Suppressor macrophage (primary cell): ENCODE measurements at places on chromosomes 12 and 14.

DNA sequence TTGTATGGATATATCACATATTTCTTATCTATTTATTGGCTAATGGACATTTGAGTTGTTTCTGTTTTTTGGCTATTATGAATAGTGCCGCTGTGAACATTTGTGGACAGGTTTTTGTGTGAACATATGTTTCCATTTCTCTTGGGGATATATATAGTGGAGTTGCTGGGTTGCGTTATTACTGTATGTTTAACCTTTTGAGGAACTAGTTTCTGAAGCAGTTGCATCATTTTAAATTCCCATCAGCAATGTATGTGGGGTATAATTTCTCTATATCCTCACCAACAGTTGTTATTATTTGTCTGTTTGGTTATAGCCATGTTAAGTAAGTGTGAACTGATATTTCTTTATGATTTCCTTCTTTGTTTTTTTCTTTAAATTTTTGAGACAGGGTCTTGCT lies 10.7 kb downstream of the TCTN2 start:
- DNase-seq = peak; percentile 79

GRCh38 chr14:103118663-103119404 lies 4.4 kb upstream of the TNFAIP2 start:
- DNase-seq = peak; percentile 98

DNA sequence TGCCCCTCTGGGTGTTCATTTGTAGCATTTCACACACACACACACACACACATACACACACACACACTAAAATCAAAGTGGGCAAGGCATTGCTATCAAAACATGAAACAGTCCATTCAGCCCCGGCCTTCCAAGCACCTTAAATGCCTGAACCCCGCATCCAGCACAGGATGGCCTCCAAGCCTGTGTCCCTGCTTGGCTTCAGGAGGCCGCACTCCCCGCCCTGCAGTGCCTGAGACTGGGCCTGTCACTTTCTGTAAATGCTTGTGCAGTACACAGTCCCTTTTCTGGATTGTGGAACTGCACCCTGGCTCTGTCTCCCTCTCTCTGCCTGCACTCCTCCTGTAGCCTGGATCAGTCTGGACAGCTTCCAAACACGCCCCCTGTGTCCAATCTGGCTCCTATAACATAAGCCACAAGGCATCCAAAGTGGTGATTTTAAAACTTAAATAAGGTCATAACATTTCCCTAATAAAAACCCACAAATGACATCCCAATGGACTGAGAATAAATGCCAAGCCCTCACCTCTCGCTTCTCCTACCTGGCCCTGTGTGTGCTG lies 972.2 kb upstream of the TMEM132C start:
- no peak for DNase-seq

DNA sequence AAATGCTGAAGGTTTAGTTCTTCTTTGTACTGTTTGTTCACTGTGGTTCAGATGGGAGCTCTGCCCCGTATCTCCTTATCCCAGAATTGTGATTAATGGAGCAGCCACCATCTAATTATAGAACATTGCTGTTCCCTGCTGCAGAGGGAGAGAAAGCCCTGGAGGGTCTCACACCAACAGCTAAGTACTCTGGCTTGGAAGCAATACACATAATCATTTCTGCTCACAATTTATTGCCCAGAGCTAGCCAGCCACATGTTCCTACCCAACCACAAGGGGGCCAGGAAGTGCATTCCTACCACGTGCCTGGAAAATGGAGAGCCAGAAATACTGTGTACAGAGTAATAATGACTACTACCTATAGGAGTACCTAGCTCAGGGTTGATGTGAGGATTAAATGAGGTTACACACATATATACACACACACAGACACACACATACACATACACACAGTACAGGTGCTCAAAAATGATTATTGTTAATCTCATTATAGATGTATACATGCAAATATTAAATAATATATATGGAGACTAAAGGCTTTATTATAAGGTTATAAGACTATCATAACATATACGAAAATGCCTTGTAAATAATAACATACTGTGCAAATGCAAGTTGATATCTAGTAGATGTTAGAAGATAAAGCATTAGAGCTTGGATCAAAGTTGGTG lies 22.3 kb downstream of the MSRB3 start:
- peak; percentile 21 for DNase-seq

DNA sequence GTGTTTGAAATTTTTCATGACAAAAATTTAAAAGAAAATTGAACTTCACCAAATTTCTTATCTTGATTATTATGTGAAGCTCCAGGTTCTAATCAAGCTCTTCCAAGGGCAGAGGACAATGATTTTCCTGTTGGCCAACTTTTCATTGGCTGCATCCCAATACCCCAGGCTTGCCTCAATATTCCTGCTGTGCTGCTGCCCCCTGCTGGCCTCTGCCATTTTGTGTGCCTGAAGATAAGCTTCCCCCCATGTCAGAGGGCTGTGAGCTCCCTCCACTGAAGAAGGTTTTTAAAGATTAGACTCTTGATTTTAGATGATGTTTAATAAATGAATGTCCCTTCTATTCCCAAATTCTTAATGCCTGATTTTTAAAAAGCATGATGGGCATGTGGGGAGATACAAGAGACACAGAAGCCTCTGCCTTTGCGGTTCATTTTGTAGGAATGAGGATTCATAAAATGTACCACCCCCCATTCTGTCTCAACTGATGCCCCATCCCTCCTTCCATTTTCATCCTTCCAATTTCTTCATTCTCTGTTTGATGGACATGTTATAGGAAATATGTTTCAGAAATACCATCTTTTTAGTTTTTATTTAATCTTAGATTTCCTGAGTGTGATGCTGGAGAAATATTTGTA lies 76.7 kb upstream of the RGS6 start:
- peak; percentile 82 for DNase-seq

GRCh38 chr12:131896811-131897270 lies 2.4 kb downstream of the ULK1 start:
- no peak for DNase-seq

- DNase-seq = no peak
These were observed 133.5 kb downstream of the CPNE8 start for GRCh38 chr12:38771871-38772270.

GRCh38 chr12:92496790-92497189 lies 206.0 kb upstream of the PLEKHG7 start:
- no peak for DNase-seq

DNA sequence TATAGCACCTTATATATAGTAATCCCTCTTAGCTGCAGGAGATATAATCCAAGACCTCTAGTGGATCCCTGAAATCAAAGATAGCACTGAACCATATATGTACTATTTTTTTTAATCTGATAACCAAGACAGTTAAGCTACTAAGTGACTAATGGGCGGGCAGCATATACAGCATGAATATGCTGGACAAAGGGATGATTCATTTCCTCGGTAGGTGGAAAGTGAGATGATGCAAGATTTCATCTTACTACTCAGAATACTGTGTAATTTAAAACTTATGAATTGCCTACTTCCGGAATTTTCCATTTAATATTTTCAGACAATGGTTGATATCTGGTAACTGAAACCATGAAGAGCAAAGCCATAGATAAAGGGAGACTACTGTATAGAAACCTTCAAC lies 36.2 kb downstream of the PRMT8 start:
- DNase-seq = no peak

DNA sequence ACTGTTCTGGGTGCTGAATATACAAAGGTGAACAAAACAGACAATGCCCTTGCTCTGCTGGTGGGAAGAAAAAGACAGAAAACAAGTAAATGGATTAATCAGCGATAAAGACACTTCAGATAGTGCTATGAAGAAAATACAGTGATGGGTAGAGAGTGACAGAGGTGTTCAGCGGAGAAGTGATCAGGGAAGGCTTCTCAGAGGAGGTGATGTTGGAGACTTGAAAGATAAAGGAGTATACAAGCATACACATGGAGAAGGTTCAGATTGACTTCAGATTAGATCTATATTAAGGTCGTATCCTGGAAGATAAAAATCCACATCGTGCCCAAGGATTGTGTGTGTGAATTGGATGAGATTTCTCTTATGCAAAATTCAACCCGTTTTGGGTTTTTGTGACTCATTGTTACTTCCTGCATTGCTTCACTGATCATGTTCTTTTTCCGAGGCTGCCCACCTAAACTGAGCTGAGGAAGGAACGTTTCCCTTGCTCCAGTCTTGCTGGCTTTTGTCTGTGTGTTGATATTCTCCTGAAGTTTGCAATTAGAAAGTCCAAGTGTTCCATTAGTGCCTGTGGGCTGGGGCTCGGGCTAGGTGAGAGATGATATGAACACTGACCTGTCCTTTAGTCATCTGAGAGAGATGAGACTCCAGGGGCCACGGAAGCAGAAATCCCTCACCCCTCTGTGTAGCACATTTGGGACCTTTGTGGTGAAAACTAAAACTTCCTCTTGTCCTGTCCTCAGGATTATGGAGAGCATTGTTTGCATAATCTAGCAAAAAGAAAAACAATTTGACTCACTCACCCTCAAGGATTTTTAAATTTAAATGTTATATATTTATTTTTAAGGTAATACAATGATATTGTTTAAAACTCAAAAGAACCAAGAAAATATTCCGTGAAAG lies 27.6 kb downstream of the PLXNC1 start:
- peak; percentile 64 for DNase-seq

GRCh38 chr14:30600922-30601918 lies 20.9 kb upstream of the SCFD1 start:
- DNase-seq = peak; percentile 13

- no peak for DNase-seq
These were observed 75.2 kb upstream of the RPH3A start for GRCh38 chr12:112716099-112717093.

- DNase-seq = no peak
These were observed 187.1 kb upstream of the FAR2 start for GRCh38 chr12:28961948-28962384.

DNA sequence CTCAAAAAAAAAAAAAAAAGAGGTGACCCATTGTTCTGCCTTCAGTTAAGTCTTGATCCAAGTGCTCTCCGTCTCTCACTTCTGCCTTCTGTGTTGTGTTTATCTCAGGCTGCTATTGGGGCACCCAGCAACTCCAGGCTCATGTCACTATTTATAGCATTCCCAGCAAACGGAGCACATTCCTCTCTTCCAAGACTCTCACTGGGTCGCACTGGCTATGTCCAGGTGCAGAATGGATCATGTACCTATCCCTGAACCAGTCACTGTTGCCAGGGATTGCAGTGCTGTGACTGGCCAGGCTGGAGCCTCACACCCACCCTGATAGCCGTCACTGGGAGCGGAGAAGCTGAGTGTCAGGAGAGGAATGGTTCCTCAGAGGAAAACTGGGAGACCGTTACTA lies 31.2 kb downstream of the RHOF start:
- no peak for DNase-seq
